ENCODE measurements at places on chromosomes 2 and 18. TPM values are rescaled to one million over a fixed set of nuclear protein-coding genes. Genes with fewer than 3 reads are reported as not detected.

The ACVR2A gene
- total RNA-seq: 16.5 TPM

GRCh38 chr2:229582151-229582550, 132.2 kb downstream of the DNER start:
- no peak for DNase-seq

DNA sequence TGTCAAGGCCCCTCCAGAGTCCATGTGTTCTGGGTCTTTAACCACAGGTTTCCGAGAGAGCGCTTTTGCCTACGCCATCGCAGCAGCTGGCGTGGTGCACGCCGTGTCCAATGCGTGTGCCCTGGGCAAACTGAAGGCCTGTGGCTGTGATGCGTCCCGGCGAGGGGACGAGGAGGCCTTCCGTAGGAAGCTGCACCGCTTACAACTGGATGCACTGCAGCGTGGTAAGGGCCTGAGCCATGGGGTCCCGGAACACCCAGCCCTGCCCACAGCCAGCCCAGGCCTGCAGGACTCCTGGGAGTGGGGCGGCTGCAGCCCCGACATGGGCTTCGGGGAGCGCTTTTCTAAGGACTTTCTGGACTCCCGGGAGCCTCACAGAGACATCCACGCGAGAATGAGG, 9.3 kb downstream of the WNT10A start:
- DNase-seq: no peak

DNA sequence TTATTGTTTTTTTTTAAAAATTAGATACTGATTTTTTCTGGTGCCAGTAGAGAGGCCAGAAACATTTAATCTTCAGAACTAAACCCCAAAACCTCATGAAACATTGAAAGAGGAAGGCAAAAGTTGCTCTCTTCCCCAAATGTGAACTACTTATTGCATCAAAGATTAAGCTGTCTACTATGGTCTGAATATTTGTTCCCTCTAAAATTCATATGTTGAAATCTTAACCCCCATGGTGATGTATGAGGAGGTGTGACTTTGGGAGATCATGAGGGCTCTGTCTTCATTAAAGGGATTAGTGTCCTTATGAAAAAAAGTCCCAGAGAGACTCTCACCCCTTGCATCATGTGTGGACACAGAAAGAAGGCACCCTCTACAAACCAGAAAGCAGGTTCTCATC, 28.2 kb upstream of the SLC8A1 start:
- DNase-seq: no peak

DNA sequence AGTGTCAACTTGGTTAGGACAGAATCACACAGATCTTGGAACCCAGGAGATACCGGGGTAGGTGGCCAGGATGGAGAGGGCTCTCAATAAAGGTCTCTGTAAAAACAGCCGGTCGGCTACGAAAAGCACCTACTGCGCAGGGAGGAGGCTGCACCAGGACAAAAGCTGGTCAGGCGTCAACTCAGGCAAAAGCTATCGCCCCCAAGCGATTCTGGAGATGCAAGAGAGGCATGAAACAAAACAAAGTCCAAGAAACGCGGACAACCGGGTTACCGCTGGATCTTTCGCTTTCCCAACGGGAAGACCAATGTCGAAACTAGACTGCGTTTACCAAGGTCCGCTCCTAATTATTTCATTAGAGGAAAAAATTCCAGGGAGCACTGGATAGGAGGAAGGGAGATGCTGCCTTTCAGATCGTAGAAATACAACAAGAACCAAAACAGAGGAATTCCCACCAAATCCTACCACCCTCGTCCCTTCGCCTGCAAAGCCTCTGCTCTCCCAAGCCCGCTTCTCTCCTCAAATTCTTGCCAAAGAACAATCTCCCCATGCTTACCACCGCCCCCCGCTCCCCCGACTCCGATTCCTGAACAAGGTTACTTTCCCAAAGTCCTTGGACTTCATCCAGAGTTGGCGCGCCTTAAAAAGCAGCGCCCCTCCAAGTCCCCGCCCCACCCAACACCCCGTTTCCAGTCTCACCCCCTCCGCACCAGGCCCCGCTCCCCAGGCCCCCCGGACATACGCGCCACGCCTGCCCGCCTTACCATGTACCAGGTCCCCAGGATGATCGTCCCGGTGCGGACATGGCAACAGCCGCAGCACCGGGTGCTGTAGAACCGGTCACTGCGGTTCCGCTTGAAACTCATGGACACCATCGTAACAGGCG, 539 bp downstream of the LAPTM4A start:
- peak; percentile 63 for DNase-seq

DNA sequence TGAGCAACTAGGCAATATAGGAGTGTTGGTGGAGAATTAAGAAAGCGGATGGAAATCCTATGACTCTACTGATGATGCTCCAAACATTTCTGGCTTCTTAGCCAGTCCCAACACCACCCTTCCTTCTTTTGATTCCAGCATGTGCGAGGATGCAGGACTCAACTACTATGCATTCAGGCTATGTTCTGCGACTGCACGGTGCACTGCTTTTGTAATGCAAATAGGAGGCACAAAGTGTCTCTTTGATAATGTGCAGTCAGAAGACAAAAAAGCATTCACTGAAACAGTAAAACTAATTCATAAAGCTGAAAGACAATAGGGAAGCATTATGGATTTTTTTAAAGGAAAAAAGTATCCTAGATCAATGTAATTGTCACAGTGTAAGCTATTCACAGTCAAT, 106.7 kb downstream of the MEIS1 start:
- DNase-seq: no peak

DNA sequence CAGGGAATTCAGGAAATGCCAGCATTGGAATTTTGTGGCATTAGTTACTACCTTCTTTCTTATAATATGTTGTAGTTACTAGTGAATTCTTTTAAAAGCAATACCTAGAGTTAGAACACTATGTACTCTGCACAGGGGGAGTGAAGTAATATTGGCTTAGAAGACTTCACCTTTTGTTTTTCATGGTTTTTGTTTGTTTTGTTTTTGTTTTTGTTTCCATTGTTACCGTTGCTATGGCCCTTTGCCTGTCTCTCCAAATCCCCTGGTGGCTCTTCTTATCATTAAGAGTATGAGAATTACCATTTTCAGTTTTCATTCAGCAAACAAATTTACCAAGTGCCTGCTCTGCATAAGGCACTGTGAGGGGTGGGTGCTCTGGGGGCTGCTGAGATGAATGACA, 160.1 kb downstream of the HAUS1 start:
- DNase-seq: no peak

The CLHC1 gene
- 9.4 TPM for total RNA-seq

- no peak for DNase-seq
Measured at GRCh38 chr2:121907928-121908327, 152.5 kb downstream of the TSN start.

DNA sequence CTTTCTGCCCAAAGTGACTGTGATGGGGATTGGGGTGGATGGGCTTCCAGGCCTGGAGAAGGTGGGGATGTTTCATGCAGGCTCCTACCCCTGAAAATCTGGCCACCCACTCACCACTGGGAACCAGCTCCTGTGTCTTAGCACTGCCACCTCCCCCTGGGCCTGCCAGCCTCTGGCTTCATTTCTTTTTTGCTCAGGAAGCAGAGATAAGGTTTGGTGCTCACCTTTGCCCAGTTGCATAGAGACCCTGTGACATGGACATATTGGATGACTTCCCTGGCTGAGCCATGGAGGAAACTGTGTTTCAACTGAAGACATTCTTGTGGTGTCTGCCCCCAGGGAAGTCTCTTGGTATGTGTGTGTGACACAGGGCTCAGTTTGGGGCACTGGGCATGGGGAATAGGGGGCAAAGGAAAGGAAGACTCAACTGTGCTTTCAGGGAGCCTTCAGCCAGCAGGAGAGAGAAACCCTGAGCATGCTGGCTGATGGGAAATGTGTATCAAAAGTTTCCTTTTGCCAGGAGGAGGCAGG, 16.7 kb downstream of the CTIF start:
- no peak for DNase-seq

- DNase-seq: no peak
Measured at GRCh38 chr2:139628931-139629330, 848.7 kb upstream of the NXPH2 start.

The C2orf15 gene
- total RNA-seq: not detected

DNA sequence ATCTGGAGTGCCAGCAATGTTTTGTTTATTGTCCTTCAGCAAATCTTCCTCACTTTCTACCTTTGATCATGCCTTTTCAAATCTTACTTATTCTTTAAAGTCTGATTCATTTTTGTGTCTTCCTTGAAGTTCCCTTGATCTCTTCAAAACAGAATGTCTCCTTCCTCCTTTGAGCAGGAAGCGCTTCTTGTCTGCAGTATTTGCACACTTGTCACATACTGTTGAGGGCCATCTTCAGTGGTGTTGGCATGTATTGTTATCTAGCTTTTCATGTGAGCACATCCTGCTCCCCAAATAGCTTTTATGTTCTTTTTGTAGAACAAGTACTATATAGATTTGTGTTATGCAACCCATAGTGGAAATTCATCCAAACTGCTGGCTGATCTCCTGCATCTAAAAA, 5.9 kb upstream of the CERS6 start:
- no peak for DNase-seq

The EVX2 gene
- total RNA-seq: not detected

DNA sequence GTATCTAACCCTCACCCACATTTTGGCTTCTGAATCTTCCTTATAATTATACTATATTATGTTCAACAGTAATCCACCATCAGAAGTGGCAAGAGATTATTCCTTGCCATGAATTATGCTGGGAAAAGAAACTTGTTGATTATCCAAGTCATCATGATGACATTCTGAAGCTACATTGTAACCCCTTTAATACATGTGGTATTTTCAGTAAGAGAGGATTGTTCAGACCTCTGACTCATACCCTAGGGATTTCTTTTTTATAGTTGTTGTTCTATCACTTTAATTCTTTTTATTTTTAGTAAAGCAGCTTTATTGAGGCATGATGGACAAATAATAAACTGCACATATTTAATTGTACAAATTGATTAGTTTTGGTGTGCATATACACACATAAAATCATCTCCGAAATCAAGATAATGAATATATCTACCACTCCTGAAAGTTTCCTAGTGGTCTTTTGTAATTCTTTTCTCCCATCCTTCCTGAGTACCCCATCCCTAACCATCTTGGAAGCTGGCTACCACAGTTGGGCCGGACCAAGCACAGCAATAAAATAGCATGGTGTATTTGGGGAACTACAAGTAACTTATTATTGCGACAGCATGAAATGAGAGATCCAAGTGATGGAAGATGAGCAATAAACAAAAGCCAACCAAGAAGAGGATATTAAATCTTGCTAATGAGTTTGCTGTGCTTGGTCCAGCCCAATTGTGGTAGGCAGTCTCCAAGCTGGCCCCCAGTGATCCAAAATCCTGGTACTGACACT, 159.9 kb downstream of the BARD1 start:
- DNase-seq: no peak

GRCh38 chr18:10245846-10246175, 208.6 kb upstream of the APCDD1 start:
- DNase-seq: no peak

GRCh38 chr2:7866825-7867224, 815.0 kb upstream of the ID2 start:
- DNase-seq: no peak

DNA sequence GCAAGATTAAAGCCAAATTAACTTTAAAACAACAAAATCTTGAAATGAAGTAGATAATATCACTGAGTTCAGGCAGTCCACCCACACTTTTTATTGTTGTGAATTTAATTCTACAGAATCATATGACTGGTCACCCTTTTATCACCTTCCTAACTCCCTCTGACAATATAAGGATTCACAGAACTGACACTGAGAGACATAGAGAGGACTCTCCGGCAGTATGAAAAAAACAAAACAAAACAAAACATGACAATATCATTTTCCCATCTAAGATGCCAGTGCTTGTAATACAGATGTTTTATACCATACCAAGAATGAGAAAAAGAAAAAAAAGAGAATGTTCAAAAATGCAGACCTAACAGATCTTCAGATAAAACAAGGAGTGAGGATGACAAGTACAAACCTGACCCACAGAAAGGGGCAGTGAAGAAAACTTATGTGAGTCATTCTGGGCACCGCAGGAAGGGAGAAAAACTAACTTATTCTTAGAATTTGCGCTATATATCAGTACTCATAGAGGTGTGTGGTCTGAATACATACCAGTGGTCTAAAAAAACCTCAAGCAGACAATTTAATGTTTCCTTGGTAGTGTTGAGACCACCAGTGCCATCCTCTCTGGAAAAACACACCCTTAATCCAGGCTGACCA, 136.6 kb downstream of the ZAP70 start:
- DNase-seq: no peak

All from transverse colon (tissue), 4 donors.